Hematopoietic multipotent progenitor cell treated with erythropoietin and hydrocortisone succinate and interleukin-3 and kit ligand, for 15 days (in vitro differentiated cells): ENCODE measurements at places on chromosomes 6 and 20.

GRCh38 chr20:10806539-10806938, 132.7 kb upstream of the JAG1 start:
- DNase-seq, result no peak

DNA sequence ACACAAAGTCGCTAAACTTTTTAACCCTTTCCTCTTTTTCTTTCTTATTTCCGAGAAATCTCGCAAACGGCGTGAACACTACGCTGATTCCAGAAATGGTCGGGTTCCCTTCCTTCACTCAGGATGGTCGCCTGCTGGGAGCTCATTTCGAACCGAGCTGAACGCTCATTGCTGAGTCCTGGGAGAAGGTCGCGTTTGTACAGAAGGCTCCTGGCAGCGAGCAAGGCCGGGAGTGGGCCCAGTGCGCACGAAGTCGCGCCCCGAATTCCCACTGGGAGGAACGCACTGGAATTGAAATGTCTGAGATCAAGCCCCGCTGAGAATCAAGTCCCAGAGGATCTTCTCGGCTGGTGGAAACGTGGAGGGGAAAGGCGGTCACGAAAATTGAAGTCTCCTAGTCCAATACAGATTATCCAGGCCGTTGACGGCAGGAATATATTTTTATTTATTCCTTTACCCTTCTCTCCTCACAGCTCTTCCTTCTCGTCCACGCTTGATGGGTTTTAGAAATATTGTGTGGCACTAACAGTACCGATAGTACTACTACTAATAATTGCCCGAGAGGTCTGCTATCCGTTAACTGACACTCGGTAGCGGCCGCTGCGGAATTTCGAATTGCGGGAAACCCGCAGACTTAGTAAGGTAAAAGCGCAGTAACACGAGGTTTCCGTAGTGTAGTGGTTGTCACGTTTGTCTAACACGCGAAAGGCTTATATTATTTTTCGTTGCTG, 207.2 kb upstream of the ZNF184 start:
- DNase-seq, result no peak

GRCh38 chr20:60894091-60894490, 358.0 kb upstream of the CDH4 start:
- DNase-seq, result no peak

GRCh38 chr6:32844839-32845383, 1.1 kb upstream of the PSMB8 start:
- DNase-seq, result no peak

DNA sequence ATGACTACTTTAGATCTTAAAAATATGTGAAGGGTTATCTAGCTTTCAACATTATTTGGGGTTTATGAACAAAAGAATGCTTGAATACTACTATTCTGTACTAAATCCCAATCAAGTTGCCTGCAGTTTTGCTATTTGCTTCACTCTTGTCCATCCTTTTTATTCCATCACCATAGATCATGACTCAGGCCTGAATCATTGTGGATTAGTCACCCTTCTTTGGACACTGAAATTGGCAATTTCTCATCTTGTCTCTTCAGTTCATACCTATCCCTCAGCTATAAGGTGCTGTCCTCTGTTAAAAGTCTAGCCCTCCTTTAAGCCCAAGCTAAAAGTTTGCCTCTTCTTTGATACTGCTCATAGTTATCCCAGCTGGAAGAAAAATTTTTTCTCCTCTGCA, 199.1 kb downstream of the CENPW start:
- DNase-seq, result no peak
